GM04504 (cell line): ENCODE measurements at places on chromosomes 5 and 9.

- DNase-seq: no peak
Measured at GRCh38 chr9:134230092-134230941, 66.0 kb upstream of the RNU6ATAC start.

- no peak for DNase-seq
Measured at GRCh38 chr5:78514427-78515330, 133.9 kb downstream of the LHFPL2 start.

GRCh38 chr9:129949821-129950220 is 93.2 kb downstream of the FNBP1 start:
- no peak for DNase-seq

DNA sequence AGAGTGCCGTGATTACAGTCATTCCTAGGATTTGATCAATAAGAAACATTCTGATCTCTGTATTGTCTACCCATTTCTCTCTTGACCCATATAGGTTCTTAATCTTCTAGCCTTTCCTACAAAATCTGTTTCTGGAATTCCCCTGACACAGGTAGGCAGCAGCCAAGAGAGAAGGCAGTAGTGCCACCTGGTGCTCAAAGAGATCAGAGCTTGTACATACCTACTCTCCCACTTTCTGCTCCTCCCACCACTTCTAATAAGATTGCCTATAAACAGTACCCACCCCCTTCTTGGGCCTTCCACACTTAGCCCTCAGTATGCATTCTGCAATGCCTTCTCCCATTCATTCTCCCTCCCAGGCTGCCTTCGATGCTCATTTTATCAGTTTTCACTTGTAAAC is 117.4 kb upstream of the RORB start:
- DNase-seq: no peak

DNA sequence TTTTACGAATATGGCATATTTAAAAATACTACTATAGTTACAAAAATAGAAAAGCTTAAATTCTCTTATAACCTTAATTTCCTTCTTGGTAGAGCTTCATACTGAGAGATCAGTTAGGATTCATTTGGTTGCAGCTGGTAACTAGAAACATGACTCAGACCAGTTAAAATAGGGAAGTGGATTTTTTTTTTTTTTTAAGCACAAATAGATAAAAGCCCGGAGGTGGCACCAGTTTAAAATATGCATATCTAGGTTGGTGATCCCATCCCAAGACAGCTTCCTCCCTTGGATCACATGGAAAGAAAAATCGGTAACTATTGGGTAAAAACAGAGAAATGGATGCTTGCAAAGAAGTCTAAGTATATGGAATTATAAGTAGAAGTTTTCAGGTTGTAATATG is 1634.3 kb downstream of the MAT2B start:
- no peak for DNase-seq

GRCh38 chr5:17190242-17190778 is 27.1 kb upstream of the BASP1 start:
- DNase-seq: peak; percentile 64

GRCh38 chr5:61817472-61818326 is 485.6 kb downstream of the ZSWIM6 start:
- DNase-seq: peak; percentile 22

DNA sequence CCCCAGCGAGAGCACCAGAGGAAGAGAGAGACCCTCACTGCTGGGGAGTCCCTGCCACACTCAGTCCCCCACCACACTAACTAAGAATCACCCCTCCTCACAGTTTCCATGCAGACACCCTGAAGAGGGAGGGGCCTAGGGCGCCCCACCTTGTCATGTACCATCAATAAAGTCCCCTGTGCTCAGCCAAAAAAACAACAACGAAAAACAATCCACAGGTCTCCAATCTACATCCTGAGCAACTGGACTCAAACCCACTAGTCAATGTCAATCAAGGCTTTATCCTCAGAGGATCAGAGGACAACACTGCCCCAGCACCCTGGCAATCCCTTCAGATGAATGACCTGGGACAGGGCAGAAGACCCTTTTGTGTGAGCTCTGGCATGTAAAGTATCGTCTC is 210.1 kb upstream of the MSX2 start:
- no peak for DNase-seq

DNA sequence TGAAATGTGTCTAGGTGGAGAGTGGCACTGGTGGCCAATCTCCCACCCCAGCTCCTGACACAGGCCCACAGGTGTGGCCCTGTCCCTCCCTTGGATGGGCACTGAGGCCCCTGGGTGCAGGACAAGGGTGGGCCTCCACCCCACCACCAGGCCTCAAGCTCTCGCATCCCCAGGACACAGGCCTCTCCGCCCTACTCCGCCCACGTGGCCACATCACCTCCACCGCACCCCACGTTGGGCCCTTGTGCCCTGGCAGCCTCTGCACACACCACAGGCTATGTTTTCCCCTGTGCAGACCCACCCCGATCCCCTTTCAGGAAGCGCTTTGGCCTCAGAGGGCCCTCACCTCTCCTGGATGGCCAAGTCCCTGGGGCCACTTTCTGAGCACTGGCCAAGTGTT is 54.7 kb downstream of the SECISBP2 start:
- DNase-seq: no peak

- no peak for DNase-seq
Measured at GRCh38 chr5:1749346-1750124, 50.1 kb downstream of the MRPL36 start.

- DNase-seq: peak; percentile 91
Measured at GRCh38 chr9:106892632-106893031, 29.7 kb downstream of the ZNF462 start.

GRCh38 chr9:36924071-36924470 is 110.0 kb downstream of the PAX5 start:
- peak; percentile 48 for DNase-seq

- DNase-seq: no peak
Measured at GRCh38 chr5:28788954-28789353, 1750.6 kb upstream of the CDH9 start.

- no peak for DNase-seq
Measured at GRCh38 chr5:119420169-119420568, 32.1 kb upstream of the HSD17B4 start.

- DNase-seq: no peak
Measured at GRCh38 chr5:116575326-116576052, 866 bp upstream of the SEMA6A start.

DNA sequence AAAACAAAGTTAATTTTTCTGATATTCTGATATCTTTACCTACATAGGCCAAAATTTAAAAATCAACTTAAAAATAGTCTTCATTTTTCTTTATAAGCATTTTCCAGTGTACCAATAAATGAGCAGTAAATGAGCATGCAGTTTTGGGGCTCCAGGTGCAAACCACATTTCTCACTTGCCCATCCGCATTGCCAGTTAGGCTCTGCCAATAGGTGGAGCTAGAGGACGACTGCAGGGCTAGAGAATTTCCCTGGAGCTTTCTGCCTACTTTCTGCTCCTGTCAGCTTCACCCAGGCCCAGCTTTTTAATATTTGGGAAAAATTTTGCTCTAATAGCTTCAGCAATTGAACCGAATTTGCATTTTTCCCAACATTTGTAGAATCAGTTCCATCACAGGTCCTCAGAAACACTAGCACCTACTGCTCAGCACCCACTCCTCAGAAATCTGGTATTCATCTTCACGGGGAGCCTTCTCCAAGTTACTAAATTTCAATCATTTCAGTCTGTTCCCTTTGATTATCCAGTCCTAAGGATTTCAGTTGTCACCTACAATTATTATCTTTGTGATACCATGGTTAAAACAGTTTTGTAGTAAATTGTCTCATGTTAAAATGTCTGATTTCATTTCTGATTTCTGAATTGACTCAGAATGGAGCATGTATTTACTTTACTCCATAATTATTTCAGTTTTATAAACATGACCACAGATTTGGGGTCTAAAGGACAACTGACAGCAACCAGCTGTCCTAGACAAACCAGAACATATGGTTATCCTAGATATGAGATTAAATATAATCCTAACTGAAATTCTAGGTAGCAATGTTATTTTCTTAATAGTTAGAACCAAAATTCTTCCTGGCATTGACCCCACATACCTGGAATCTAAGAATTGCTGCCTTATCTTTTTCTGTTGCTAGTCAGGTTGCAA is 104.6 kb upstream of the FAM174A start:
- DNase-seq: peak; percentile 19

- no peak for DNase-seq
Measured at GRCh38 chr9:10026443-10026984, 586.3 kb downstream of the PTPRD start.

DNA sequence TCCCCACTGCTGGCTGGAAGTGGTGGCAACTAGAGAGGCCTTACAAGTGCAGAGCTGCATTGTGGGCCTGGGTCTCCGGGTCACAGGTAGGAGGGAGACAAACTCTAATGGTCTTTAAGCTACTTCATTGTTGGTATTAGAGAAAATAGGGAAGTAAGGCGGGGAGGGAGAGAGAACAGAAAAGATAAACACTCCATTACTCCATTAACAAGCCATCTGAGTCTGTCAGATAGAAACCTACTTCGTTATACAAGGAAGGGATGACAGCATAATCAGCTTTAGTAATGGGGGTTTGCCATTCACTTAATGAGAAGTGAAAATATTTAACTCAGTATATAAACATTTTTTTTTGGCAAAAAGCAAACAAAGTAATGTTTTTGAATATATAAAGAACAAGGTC is 107.4 kb downstream of the TLE1 start:
- no peak for DNase-seq

- no peak for DNase-seq
Measured at GRCh38 chr9:115080242-115080641, 37.7 kb downstream of the TNC start.

GRCh38 chr9:132798817-132799790 is 79.0 kb downstream of the AK8 start:
- no peak for DNase-seq

GRCh38 chr5:56480078-56480704 is 247.1 kb upstream of the ANKRD55 start:
- no peak for DNase-seq

DNA sequence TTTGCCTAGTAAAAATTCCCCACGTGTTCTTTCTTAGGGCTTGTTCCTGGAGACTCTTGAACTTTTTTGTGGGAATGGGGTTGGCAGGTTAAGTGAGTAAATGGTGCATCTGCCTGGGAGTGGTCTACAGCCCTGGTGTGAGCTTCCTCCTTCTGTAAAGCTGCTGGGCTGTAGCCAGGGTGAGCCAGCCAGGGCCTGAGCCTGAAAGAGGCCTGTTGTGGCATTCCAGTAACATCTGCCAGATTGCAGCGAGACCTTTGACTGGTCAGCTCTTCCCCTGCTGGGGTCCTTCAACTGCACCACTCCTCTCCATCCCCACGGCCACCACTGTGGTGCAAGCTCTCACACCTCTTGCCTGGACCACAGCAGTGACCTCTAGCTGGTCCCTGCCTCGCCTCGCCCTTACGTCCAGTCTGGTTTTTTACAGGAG is 47.5 kb downstream of the SLC22A5 start:
- DNase-seq: no peak

GRCh38 chr5:141945511-141946051 is 12.4 kb downstream of the PCDH12 start:
- DNase-seq: no peak

GRCh38 chr5:147430628-147431027 is 79.2 kb downstream of the DPYSL3 start:
- DNase-seq: no peak

DNA sequence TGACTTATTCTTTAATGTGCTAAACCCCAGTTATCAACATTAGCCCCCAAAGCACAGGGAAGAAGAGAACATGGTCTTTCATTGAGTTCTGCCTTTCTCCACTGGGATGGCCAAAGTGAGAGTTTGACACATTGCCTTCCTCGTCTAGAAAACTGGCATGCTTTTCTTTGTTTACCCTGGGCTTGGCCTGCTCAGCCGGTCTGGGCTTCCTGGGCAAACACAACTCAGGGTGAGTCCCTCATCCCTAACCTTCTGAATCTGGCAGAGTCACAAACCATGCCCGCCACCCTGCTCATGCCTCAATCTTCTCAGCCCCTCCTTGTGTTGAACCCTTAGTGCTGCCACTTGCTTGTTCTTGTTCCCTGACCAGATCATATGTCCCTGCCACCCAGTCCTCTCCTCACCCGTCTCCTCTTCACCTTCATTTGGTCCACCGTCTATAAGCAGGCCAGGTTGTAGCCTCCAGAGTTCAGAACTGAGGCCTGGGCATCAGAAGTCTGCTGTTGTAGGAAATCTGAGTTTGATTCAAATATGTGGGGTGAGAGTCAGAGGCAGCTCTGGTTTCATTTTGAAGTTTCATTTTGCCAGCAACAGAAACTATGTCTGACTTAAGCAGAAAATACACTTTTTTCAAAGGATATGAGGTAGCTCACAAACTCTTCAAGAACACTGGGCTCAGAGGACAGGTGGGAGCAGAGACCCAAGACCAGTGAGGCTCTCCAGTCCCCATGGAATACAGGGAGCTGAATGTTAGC is 217.6 kb downstream of the NDUFS4 start:
- no peak for DNase-seq

- DNase-seq: no peak
Measured at GRCh38 chr5:87770016-87770570, 357.4 kb upstream of the CCNH start.

GRCh38 chr5:100901821-100902341 is 1.2 kb downstream of the ST8SIA4 start:
- no peak for DNase-seq

- DNase-seq: no peak
Measured at GRCh38 chr5:41856644-41857491, 13.4 kb downstream of the OXCT1 start.

DNA sequence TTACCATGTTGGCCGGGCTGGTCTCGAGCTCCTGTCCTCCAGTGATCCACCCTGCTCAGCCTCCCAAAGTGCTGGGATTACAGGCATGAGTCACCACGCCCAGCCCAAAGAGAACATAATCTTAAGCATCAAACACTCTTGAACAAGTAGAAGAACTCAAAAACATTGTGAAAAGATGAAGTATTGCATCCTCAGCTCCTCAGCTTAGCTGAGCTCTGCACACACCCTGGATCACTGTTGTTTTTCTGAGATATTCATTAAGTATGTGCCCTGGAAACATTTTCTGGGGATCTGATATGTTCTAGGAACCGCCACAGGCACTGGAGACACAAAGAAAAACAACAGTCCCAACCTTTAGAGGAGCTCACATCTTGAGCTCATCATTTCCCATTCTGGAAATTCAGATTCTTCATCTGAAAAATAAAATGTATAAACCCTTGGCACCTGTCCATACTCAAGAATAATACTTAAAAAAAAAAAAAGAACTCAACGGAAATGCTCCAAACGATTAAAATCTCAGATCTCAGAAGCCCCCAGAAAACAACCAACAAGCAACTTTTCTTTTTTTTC is 62.2 kb upstream of the ZNF462 start:
- no peak for DNase-seq

DNA sequence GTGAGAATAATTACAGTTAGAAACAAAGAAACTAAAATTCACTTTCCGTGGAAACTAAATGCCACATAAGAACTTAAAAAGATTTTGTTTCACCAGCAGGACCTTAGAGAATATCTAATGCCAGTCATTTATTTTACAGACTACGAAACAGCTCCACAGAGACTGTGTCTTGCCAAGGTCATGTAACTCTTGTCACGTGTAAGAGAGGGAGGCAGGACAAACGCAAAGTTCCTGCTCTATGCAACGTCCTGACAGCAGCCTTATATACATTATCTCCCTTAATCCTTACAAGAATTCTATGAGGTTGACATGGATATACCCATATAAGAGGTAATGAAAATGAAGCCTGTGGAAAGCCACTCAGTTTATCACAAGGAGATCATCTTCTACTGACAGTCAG is 39.4 kb downstream of the CTNNAL1 start:
- no peak for DNase-seq

- no peak for DNase-seq
Measured at GRCh38 chr5:148725675-148726074, 71.3 kb upstream of the HTR4 start.

GRCh38 chr5:133147411-133147810 is 95.6 kb downstream of the HSPA4 start:
- DNase-seq: no peak
